ENCODE measurements at places on chromosomes 5 and 9. TPM values are rescaled to one million over a fixed set of nuclear protein-coding genes. Genes with fewer than 3 reads are reported as not detected.

DNA sequence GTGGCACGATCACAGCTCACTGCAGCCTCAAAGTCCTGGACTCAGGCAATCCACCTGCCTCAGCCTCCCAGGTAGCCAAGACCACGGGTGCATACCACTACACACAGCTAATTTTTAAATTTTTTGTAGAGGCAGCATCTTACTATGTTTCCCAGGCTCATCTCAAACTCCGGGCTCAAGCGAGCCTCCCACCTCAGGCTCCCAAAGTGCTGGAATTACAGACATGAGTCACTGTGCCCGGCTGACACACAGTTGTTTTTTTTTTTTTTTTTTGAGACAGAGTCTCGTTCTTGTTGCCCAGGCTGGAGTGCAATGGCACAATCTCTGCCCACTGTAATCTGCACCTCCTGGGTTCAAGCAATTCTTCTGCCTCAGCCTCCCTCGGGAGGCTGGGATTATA is 70.1 kb upstream of the CNOT6 start:
- no peak for DNase-seq

Gene PCDHB7
- total RNA-seq, result not detected

Gene OCLN
- 0.48 TPM for total RNA-seq

Gene FLT4
- 0.47 TPM for total RNA-seq

Data from natural killer cell treated with Interleukin-12 subunit alpha and Interleukin-12 subunit beta and Interleukin-15 and Interleukin-18, amount 100 ng/mL, for 72 hours (primary cell).